ENCODE measurements at places on chromosomes 13 and 19. TPM values are rescaled to one million over a fixed set of nuclear protein-coding genes. Genes with fewer than 3 reads are reported as not detected.

DNA sequence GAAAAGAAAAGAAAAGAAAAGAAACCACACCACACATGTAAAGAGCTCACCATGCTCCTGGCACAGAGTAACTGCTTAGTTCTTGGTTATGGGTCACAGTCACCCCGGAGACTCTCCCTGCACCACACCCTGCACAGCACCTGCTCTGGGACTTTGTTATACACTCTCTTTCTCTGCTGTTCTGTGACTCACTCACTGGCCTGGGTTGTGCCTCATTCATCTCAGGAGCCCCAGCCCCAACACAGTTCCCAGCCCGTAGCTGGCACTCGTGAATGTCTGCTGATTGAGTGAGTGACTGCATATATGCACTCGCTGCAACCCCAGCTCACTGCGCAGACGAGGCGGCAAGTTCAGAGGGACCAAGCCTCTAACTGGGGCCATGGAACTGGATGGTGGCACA, 22.9 kb upstream of the ZNF507 start:
- no peak for DNase-seq

- DNase-seq, result no peak
Observed at GRCh38 chr13:31885994-31886393, 145.6 kb upstream of the FRY start.

GRCh38 chr13:23621316-23621645, 51.1 kb downstream of the TNFRSF19 start:
- no peak for DNase-seq

- no peak for DNase-seq
Observed at GRCh38 chr13:27924529-27925141, 4.8 kb downstream of the PDX1 start.

DNA sequence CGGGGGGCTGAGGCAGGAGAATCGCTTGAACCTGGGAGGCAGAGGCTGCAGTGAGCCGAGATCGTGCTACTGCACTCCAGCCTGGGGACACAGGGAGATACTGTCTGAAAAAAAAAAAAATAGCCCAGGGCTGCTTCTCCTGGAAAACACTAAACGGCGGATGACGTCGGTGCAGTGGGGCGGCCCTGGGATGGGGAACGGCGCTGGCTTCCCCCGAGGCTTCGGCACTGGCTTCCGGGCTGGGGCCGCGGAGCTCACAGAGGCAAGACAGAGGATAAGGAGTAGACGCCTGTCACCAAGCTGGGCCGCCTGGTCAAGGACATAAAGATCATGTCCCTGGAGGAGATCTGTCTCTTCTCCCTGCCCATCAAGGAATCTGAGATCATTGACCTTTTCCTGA, 5.0 kb downstream of the PRSS57 start:
- DNase-seq, result no peak

DNA sequence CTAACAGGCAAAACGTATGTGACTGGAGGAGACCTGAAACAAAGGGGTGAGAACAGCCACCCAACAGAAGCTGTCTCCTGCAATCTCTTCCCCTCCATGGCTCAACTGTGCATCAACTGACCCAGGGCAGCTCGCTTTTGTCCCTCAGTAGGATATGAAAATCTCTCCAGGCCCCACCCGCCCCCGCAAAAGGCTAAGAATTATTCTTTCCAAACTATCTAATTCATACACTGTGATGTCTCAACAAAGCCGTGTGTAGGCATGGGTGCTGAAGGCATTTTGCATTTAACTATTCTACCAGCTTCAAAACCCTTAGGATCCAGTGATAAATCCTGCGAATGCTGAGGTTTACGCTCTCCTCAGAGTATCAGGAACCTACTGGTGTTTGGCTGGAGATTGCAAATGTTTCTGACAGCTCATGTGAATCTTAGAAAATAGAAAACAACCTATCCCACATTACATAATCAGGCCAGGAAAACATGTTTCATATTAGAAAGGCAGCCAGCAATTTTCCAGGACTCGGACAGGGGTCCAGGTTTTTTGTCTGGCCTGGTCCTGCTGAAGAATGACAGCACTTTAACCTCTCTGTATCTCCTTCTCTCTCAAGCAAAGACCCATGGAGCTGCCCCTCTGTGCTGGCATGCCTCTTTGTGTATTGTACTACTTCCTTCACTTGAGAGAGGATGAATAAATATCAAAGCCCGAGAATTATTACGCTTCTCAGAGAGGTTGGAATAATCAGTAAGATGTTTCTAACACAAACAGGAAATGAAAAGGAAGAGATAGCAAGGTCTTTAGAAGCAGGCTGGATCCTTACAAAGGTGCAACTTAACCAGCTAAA, 17.3 kb downstream of the DHRS12 start:
- no peak for DNase-seq

- DNase-seq, result no peak
Observed at GRCh38 chr13:70490320-70490935, 382.2 kb upstream of the KLHL1 start.

DNA sequence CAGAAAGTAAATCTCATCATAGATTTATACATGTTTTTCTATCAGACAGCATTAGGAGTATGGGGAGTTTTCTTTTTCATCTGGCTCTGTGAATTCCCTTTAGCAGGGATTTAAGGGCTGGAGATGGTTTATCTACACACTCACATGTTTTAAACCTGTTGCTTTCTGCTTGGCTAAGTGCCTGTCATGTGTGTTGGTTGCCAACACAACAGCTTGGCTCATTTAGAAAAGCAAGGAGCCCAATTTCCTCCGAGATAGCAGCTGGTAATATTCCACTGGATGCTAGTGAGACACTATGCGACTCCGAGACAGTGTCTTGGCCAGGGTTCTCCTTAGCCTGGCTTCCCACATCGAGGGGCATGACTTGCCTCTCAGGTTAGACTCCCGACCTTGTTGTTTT, 83.3 kb downstream of the KLF5 start:
- DNase-seq, result no peak

GRCh38 chr13:48838193-48838973, 137.3 kb upstream of the FNDC3A start:
- DNase-seq, result no peak

DNA sequence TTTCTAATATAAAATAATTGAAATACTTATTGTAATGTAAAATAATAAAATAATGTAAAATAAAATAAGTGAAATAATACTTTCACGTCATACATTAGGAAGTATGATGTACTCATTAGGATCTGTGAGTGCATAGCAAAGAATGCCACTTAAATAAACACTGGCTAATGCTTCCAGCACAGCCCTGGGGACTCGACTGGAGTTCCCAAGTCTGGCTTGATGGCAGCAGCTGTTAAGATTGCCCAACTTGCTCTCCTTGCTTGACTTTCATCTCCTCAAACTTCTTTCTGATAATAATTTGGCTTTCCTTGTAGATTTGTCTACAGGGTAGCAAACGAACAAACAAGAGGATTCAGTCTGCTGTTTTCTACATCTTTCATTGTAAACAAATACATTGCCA, 191.9 kb downstream of the COG6 start:
- no peak for DNase-seq

The CATSPERD gene
- not detected for polyA plus RNA-seq

The SIAH3 gene
- 0.41 TPM for polyA plus RNA-seq

The CEACAM6 gene
- not detected for polyA plus RNA-seq

Data from kidney (tissue), 22 donors.